ENCODE measurements at places on chromosomes 4 and X.
A peak's percentile ranks its signal among the peaks of the same experiment; 100 is the strongest.

- no peak for DNase-seq
Measured at GRCh38 chr4:86600007-86600653, 6.0 kb downstream of the PTPN13 start.

DNA sequence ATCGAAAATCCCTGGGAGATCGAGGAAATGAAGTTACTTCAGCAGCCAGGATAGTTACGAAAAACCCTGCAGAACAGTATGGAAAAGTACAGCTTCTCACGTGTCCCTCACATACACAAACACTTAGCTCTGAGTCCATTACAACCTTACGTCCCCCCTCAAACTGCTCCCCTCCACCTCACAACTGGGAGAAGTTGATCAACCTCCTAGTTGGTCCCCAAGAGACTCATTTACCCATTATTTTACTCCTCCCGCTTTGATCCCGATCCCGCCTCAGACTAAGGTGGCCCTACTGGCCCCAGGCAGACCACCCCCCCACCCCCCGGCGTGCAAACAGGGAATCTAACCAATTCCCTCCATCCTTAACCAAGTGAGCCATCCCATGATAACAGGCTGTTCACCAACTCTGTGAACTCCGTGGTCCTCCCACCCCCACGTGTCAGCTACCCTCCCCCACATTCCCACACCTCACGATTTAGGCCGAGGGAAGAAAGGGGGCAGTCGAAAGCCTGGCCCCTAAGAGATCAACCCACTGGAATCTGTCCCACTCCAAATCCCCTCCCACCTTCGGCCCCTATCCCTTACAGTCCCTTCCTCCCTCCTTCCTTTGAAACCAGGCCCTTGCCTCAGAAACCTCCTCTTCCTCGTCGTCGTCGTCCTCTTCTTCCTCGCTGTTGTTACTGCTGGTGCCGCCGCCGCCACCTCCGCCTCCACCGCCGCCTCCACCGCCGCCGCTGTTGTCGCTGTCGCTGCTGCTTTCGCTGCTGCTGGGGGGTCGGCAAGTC is 755 bp downstream of the ANKRD17 start:
- no peak for DNase-seq

DNA sequence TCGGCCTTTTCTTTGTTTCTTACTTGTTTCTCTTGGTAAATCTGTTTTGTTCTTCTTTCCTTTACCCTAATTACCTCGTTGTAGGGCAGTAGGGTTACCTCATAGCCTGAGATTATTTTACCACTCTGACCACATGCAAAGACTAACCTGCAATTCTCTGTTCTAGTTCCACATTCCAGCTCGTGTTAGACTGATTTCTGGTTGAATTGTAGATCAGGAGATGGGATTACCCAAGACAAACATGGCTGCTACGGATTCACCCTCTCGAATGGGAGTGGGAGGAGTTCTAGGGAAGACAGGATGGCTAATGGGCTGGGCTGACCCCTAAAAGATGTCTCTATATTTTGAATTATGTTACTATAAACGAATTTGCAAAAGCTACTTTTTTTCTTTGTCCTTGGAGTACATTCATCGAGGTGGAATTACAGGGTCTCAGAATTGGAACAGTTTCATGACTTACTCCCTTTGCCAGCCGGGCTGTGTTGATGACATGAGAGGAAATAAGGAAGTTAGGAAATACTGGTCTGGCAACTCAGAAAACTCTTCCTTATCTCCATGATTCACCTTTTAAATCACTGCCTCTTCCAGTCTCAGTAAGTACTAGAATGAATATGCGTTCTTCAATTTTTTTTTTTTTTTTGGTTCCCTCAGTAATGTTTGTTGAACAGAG is 36.7 kb upstream of the FBXW7 start:
- no peak for DNase-seq

- no peak for DNase-seq
Measured at GRCh38 chr4:25484243-25484721, 107.2 kb downstream of the ANAPC4 start.

DNA sequence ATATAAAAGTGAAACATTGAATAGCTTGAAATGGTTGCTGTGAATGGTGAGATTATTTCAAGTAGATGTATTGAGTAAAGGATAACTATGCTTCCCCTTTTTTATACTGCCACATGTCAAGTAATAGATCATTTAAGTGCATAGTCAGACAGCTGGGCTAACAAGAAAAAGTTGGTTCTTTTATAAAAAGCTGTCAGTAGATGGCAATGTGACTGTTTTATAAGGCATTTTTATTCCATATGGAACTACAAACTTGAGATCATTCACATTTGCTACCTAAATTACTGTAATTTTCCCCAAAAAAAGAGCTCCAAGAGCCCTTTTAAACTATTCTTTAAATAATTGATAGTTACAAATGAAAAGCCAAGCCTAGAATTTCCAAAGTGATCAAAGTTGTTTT is 831.0 kb downstream of the C4orf33 start:
- DNase-seq, result no peak

- DNase-seq, result no peak
Measured at GRCh38 chr4:158111241-158111640, 61.6 kb downstream of the GASK1B start.

GRCh38 chr4:17332478-17332877 is 179.4 kb downstream of the QDPR start:
- DNase-seq, result no peak

DNA sequence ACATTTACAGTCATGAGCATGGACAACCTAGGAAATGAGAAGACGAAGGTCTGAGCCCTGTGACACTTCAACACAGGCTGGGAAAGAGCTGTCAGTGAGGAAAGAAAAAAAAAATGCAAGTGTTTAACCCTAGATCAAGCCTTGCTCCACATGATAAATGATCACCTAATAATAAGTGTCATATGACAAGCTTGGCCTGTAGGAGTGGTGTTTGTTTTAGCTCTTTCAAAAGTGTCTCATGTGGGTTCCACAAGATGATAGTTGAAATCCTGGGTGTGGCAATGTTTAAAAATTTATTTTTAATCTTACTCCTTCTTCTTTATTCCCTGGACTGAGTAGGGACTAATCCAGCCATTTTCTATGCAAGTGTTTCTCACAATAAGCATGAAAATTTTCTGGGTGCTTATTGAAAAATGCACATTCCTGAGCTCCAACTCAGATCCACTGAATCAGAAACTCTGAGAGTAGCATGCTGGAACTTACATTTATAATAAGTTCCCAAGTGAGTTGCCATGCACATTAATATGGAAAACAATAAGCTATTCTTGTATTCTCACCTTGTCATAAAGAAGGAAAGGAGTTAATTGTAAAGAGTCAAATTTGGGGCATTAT is 138.3 kb downstream of the AREG start:
- no peak for DNase-seq

- DNase-seq, result no peak
Measured at GRCh38 chr4:109816894-109817293, 1.3 kb downstream of the GAR1 start.

DNA sequence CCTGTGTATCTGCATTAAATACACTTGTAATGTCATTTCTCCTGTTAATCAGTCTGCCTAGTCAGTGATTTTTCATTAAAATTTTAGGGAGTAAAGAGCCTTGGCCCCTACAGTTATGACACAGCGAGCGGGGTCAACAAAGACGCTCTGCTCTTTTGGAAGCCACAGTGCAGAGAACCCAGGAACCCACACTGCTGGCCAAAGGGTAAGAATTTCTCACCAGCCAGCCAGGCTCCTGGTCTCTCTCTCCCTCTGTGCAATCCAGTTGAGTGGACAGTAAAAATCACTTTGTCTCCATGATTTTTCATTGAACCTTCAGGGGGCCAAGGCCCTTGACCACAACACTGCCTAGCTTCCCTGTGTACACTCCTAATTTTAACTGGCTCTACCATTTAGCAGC is 52.8 kb downstream of the NLGN4X start:
- DNase-seq, result no peak

DNA sequence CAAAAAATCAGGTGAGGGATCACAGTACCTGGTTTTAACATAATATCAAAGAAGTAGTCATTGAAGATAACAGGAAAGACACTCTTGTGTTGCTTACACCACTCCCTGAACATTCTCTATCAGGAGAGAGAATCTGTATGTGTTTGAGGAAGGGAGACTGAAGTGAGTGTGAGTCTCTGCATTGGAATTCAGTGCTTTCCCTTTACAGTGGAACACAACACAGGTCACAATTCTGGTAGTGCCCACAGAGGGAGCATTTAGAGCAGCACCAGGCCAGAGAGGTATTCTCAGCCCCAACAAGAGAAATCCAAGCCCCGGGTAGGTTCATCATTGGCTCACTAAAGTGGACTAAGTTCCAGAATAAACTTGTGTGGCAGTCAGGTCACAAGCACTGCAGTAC is 64.7 kb upstream of the UBQLN2 start:
- no peak for DNase-seq

GRCh38 chr4:123133397-123134050 is 211.1 kb upstream of the NUDT6 start:
- no peak for DNase-seq

DNA sequence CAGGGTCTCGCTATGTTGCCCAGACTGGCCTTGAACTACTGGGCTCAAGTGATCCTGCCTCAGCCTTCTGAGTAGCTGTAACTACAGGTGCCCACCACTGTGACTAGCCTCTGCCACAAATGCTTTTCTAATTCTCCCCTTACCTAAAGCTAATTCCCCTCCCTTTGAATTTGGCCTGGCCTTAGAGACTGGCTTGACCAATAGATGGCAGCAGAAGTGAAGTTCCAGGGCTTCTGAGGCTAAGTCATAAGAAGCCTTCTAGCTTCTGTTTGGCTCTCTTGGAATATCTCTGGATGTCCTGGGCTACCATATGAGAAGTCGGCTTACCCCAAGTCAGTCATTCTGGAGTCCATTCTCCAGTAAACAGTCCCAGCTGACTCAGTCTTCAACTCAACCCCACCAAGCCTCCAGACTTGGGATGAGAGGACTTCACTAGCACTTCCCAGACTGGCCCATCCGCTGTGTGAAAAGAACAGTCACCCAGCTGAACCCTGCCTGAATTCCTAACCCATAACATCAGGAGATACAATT is 61.0 kb downstream of the HPRT1 start:
- peak; percentile 42 for DNase-seq

GRCh38 chr4:152499344-152499743 is 36.5 kb downstream of the FBXW7 start:
- no peak for DNase-seq

GRCh38 chrX:149865390-149865789 is 15.6 kb upstream of the MAGEA8 start:
- no peak for DNase-seq

DNA sequence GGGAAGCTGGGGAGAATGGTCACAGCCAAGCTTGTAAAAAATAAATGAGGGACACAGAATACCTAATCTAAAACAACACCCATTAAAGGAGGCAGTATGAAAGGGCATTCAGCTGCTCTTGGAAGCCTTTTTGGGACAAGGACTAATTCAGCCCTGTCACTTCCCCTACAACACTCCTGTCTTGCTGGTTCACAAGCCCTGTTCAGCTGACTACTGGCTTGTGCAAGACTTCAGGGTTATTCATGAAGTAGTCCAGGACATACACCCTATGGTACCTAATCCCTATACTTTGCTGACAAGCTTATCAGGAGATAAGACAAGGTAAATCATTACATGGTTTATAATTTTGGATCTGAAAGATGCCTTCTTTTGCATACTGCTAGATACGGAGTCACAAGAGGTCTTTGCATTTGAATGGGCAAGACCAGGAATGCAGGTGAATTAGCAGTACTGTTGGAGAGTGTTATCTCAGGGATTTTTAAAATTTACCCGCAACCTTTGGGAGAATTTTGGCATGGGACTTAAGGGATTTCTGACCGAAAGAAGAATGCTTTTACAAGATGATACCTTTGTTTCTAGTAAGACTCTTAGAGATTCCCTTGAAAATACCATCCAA is 103.2 kb upstream of the LANCL3 start:
- DNase-seq, result no peak

DNA sequence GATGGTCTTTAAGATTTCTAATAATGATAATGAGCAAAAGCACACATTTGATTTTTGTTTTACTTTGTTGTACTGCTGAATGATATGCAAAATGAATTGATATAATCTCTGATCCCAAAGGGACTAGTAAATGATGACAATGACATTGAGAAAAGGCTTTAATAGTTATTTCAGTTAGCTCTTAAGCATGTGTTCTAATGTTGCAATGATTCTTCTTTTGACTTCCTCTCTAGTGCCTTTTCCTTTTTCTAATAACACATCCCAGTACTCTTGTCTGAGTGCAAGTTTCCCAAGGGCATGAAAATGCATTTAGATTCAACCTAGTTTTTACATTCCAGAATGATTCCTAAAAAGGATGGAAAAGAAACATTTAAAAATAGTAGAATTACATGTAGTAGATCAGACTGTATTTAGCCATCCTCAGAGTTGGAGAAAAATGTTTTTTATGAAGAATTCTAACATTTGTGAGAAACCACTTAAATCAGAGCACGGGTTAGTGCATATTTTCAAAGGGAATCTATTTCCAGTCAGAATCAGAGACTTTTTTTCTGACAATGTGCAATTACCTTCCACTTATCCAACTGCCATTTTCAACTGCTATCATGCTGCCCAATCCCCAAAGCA is 508.8 kb downstream of the C4orf33 start:
- DNase-seq, result no peak

DNA sequence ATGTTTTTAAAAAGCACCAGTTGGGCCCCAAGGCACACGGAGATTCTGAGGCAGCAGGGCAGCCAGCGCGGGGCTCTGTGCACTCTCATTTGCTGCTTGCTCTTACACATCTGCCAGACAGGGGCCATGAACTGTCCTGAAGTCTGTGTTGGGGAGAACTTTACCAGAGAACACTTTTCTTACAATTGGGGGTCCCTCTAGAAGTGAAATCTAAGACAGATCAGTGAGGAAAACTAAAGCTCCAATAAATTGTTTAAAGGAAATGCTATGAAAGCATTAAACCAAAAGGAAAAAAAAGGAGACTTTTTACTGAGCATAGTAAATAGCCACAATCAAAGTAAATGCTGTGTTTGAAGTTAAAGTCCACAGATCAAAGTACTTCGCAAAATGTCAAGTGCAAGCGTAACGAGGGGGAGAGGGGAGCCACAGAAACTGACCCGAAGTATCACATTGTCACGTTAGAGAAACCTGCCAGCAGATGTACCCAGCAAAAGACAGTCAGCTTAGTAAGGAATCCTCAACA is 37.8 kb downstream of the SORBS2 start:
- no peak for DNase-seq

GRCh38 chr4:73606465-73606974 is 13.7 kb downstream of the RASSF6 start:
- DNase-seq, result no peak

GRCh38 chrX:136546371-136546781 is 14.4 kb downstream of the VGLL1 start:
- no peak for DNase-seq

DNA sequence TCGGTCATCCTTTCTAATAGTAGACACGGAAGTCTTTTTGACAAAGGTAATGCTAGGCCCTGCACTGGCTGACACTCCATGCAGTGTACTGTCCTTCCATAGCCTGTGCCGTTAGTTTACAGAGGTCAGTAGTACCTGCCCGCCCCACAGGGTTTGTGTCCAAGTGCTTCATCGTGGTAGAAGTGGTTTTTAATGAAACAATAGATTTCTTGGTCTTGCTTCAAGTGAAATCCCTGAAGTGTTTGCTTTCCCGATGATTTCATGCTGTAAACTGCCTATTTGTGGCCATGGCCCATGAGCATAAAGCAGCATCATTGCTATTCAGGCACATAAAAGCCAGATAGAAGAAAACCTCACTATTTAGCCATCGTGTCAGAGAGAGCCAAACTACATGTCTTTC is 139.3 kb downstream of the GPR143 start:
- no peak for DNase-seq
